Bone marrow (tissue), 2 donors: ENCODE measurements at places on chromosomes 6 and 20.
A peak's percentile ranks its signal among the peaks of the same experiment; 100 is the strongest.

DNA sequence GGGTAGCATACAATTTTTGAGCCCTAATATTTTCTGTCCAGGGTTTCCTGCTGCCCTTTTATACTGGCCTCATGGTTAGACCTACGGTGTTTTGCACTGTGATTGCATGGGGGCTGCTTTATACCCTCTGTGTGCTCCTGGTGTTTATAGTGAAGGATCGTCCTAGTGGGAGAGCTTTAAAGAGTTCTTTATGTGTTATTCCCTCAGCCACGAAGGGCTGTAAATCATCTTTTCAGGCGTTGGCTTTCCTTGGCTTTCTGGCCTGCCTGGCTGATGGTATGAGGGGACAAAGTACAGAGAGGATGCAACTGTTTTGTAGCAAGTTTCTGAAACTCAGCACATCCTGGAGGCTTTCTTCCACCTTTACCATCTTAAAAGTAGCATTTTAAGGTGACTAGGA is 464.3 kb downstream of the EPM2A start:
- DNase-seq, result no peak

GRCh38 chr6:27592481-27593199 is 119.7 kb upstream of the ZNF184 start:
- DNase-seq, result no peak

DNA sequence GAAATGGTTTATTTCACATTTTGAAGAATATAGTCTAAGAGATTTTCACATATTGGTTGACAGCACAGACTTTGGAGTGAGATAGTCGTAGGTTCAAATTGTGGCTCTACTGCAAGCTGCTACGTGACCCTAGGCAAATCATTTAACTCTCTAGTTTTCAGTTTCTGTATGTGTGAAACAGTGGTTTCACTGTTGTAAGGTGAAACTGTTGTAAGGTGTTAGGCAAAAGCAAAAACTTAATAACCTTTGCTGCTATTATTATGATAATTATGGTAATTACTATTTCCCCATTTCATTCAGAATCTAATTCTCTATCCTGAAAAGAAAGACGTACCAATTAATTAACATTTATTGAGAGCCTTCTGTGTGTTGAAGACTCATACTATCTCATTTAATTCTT is 144.2 kb downstream of the REV3L start:
- DNase-seq, result no peak

DNA sequence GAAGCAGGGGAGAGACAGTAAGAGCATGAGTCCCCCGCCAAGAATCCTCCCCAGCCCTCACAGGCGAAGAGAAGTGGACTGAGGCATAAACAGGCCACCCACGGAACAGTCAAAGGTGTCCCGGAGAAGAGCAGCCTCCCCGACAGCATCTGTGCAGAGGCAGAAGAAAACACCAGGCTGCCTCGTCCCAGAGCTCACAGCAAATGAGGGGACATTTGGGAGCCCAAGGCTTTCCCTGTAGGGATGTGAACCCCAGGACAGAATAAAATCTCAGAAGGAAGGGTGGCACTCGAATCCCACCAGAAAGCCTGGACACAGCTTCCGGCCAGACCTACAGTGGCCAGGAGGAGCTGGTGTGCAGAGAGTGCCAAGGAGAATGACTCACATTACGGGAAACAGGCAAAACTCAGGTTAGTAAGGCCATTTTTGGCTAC is 90.4 kb downstream of the DLL1 start:
- DNase-seq, result no peak

GRCh38 chr20:46970937-46971630 is 76.4 kb downstream of the EYA2 start:
- DNase-seq, result no peak

DNA sequence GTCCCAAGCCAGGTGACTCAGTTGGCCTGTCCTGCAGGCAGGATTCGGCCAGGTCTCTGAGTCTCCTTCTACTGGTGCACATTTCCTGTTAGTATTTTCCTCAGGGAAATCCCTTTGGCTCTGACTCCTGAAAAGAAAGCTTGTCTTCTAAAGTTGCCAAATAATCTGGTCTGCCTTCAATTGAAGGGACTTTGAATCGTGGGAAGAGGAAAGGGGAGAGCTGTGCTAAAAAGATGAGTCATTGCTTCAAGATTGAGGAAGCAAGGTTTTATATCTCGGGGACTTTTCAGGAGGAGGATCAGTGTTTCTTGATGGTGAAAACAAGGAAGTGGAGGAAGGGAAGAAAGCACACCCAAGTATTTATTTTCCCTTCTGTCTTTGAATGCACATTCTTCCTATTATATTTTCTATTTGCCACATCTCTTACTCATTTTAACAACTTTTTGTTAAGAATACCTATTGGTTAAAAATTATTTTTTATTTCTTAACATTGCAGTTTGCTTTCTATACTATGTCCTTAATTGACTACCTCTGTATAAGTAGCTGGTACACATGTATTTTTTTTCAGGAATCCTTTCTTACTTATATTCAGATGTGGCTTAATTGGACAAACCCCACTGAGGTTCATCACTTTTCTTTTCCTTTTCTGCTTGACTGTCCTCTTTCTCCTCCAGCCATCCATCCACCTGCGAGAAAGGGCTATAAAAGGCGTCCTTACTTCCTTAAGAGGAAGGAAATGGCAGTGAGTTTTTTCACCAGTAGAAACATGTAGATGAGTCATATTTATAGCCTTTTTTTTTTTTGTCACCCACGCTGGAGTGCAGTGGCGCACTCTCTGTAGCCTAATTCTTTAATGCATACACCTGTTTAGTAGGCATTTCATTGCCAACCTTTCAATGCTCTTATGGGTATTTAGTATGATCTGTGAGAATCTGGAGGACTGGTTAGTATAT is 15.0 kb upstream of the IFNGR1 start:
- peak; percentile 83 for DNase-seq

GRCh38 chr6:5827056-5827904 is 179.4 kb downstream of the NRN1 start:
- no peak for DNase-seq

DNA sequence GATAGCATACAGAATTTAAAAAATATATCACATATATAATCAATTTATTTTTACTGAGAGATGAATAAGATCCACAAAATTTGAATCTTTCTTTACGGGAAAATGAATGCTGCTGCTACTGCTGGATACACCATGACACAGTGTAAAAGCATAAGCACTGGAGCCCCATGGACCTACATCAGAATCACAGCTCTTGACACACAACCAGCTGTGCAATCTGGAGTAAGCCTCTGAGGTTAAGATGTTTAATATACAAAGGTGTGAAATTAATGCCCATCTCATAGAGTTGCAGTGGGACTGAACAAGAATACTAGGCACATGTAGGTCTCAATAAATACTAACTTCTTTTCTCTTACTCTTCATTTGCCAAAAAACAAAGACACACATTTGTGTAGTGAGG is 48.1 kb downstream of the MAN1A1 start:
- no peak for DNase-seq

GRCh38 chr6:139172567-139172966 is 37.7 kb downstream of the HECA start:
- no peak for DNase-seq

GRCh38 chr6:56624046-56624727 is 18.5 kb downstream of the DST start:
- DNase-seq, result no peak

DNA sequence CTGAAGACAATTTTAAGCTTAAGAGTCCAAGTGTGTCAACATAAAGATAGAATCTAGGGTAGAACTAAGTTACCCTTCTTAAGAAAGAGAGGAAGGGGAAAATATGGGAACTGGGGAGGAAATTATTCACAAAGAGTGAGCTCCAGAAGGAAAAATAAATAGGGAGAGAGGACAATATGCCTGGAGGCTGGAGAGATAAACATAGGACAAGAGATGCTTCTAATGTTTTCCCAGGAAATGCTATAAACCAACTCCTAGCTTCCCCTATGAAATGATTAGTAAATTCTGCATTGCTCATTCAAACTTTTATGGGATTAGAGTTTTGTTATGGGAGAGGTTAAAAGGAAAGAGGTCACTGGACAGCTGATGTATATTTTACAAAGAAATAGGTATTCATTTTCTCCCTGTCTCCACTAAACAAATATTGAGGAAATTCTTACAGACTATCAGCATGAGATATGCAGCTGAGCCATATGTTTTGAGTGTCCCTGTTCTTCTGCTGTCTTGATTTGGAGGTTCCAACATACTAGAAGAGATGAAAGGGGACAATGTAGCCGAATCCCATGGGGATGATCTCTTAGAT is 22.0 kb downstream of the TPD52L1 start:
- DNase-seq, result no peak

- DNase-seq, result no peak
These were observed 1.5 kb upstream of the TUBB2B start for GRCh38 chr6:3228771-3229565.

DNA sequence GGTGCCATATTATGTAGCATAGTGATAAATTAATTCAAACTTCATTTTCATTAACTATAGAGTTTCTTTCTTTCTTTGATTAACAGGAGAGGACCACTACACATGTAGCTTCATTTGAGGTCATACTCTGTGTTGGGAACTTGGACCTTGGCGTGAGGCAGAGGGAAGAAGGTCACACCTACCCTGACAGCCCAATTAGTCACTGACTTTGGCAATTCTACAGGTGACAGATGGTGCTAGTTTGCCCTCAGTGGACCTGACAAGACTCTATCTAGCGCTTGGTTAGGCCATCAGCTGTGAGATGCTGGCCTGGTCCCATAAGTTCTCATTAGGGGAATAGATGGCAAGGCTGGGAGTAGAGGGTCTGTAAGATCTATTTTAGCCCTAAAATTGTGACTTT is 14.2 kb downstream of the SLX4IP start:
- DNase-seq, result no peak

DNA sequence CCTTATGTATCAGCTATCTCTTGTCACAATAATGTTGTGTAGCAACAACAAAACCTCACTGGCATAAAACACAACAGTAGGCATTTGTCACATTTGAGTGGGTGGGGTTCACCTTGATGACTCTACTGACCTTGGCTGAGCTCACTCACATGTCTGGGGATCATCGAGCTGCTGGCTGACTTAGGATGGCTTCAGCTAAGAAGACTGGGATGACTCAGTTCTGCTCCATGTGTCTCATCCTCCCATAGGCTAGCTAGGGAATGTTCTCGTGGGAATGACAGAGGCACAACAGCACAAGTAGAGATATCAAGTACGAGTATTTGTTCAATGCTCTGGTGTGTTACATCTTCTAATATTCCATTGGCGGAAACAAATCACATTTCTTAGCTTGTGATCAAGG is 167.9 kb downstream of the PLCB1 start:
- DNase-seq, result no peak

DNA sequence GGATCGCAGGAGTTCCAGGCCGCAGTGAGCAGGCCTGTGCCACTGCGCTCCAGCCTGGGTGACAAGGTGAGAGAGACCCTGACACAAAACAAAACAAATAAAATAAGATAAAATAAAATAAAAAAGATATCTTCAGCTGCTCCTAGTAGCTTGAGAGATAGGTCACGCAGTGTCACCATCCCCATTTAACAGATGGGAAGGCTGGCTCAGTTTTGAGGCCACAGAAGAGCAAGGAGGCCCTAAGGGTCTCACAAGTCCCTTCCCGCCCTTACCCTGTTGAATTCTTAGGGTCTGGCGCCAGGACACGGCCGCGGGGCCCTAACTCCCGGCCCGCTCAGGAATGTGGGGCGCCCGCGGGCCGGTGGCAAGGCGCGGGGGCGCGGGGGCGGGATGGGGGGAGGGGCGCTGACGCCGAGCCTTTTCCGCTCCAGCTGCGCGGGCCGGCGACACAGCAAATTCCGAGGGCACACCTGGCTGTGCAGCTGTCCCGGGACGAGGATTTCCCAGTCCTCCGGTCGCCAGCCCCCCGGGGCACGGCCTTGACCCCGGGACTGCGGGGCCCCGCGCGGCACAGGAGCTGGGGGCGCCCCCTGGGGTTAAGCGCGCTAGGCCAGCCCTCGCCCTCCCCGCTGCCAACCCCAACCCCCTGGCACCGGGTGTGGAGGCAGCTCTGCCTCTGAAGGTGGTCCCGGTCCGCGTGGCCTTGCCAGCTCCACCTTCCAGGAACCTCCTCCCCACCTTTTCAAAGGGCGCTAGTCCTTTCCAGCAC is 10.3 kb upstream of the R3HDML start:
- no peak for DNase-seq

- no peak for DNase-seq
These were observed 75.1 kb downstream of the NINL start for GRCh38 chr20:25510202-25510601.

GRCh38 chr6:76124018-76124417 is 51.6 kb upstream of the IMPG1 start:
- no peak for DNase-seq

DNA sequence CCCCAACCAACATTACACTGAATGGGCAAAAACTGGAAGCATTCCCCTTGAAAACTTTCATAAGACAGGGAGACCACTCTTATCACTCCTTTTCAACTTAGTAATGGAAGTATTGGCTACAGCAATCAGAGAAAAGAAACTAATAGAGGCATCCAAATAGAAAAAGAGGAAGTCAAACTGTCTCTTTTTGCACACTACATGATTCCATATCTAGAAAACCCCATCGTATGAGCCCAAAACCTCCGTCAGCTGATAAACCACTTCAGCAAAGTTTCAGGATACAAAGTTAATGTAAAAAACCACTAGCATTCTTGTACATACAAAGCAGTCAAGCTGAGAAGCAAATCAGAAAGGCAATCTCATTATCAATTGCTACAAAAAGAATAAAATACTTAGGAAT is 580.4 kb upstream of the PTCHD4 start:
- no peak for DNase-seq

GRCh38 chr6:39590871-39591393 is 134.3 kb downstream of the KIF6 start:
- no peak for DNase-seq

- no peak for DNase-seq
These were observed 228.2 kb downstream of the MYLK4 start for GRCh38 chr6:2522521-2522920.

- no peak for DNase-seq
These were observed 91.2 kb upstream of the TMEM181 start for GRCh38 chr6:158468666-158469065.

- no peak for DNase-seq
These were observed 43.2 kb downstream of the LY86 start for GRCh38 chr6:6631534-6632276.

DNA sequence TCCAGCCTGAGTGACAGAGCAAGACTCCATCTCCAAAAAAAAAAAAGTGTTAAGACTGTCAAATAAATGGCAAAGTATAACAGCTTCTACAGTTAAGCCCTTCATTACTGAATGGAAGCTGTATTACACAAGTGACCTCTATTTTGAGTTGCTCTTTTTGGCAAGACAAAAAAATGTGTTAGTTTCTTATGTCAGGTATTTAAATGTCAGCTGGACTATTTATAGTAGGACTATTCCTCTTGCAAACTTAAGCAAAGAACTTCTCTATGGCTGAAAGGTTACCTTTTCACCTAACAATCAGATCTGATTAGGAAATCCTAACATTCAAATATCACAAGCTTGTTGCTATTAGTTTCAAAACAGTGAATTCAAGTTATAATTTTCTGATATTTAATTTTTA is 12.4 kb downstream of the UBE2V1 start:
- no peak for DNase-seq
